ENCODE measurements at places on chromosomes 5 and 9.

DNA sequence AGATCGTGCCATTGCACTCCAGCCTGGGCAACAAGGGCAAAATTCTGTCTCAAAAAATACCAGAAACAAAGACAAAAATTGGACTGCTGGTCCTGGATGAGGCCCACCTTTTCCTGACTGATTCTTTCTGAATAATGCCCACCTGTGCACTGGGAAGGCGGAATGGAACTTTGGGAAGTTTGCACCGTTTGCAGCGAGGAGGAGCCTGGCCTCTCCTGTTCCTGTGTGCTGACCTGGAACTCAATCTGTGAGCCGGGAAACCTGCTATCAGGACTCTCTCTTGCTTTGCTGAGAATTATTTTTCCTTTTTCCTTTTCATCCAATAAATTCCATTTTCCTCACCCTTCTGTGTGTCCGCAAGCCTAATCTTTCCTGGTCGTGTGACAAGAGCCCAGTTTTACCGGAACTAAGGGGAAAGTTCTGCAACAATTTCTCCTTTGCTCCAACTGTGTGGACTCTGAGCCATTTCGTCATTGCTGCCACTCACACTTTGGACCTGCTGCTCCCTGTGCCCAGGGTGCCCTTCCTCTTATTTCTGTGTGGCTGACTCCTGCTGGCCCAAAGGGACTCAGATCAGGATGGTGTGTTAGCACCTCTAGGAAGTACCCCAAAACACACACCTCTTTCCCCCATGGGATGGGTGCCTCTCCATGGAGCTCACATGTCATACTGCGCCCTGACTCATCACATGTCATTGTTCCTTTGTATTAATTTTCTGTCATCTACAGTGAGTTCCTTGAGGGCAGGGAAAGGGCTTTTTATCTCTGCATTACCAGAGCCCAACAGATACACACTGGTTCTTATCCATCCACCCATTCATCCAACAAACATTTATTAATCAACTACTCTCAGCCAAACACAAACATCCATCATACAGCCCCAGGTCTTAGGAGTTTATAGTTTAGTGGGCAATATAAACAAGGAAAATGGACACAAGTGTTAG lies 4.7 kb upstream of the GLRX start:
- no peak for DNase-seq

DNA sequence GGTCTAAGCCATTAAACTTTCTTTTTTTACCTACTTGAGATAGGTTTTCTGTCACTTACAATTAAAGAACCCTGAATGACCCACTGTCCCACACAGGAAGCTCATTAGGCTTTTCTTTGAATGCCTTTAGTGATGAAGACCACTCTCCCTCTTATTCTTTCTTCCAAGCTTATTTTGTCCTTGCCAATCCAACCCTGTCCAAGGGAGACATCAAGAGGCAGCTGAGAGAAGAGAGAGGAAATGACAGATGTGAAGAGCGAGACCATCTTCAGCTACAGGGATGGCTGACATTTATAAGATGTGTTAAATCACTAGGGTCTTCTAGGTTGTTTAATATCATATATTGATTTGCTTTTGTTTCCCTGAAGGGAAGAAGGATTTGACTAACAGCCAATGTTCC lies 133.5 kb downstream of the FAM114A2 start:
- no peak for DNase-seq

DNA sequence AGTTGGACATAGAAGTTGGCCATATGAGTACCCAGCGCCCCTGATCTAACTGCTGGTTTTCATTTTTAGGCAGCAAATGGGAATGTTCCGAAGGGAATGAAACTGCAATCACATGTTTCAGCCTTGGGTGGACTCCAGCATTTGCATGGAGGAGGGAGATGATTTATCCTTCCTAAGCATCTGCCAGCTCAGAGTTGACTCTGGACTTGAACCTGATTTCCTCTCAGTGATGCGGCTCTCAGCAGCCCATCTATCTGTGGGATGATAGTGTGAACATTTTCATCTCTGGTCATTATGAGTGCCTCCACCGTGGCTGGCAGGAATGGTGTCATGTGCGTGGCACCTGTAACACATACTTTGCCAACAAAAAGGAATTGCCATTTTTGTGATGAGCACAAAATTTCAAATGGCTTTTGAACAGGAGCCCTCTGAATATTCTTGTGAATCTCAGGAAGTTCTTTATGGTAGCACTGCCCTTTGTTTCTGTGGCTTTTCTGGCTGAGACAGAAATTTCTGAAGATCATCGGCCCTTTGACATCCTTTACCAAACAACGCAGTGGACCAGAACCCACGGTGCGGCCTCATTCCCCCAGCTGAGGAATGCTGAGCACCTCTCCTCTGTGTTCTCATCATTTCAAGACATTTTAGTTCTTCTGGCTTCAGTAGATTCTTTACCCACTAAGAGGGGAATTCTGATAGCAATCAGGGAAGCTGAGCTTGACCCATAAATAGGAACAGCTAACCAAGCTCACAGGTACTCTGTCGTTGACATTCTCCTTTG lies 28.5 kb downstream of the FUBP3 start:
- DNase-seq = no peak

- DNase-seq = no peak
Observed at GRCh38 chr9:129656795-129657390, 8.6 kb upstream of the PRRX2 start.

- DNase-seq = no peak
Observed at GRCh38 chr5:68381909-68382308, 166.4 kb downstream of the PIK3R1 start.

DNA sequence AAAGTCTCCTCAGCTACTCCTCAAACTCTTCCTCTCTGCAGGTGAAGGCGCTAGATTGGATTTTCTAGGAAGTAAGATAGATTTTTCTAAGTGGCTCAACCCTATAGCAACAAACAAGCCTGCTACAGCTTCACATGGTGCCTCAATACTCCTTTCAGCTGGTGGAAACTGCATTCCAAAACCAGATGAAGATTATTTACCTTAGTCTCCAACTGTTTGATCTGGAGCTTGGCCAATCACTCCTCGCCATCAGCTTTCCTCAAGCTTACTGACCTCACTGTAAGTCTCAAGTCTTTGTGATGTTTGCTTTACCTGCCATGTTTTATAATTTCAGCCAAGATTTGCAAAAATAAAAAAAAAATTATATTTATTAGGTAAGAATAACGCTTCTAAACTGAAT lies 622.4 kb downstream of the CHSY3 start:
- DNase-seq = no peak

DNA sequence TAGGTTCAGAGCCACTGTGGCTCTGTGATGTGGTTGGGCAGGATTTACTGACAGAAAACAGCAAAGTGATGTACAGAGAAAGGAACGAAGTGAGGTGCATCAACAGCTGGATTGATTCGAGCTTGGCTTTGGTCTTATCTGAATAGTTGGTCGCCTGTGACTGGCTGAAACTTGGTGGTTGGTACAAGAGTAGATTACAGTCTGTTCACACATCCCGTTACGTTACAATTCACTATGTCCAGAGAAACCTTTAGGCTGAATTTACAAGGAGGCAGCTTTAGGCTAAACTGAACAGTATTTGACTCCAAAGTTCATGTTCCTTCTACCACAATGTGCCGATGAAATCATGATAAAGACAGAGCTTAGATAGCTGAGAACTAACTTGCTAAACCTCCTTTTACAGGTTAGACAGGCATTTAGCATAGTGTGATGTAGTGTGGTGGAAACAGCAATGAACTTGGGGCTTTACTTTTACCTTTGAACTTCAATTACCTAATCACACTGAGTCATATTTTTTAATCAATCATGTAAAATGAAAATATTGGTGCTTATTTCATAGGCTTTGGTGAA lies 210.2 kb upstream of the PUM3 start:
- no peak for DNase-seq

- peak; percentile 58 for DNase-seq
Observed at GRCh38 chr9:130042885-130043653, at the start of gene FNBP1. Gene FNBP1 (minus strand): TSS chr9:130043189. CDS start chr9:130042975, 214 bp downstream.

DNA sequence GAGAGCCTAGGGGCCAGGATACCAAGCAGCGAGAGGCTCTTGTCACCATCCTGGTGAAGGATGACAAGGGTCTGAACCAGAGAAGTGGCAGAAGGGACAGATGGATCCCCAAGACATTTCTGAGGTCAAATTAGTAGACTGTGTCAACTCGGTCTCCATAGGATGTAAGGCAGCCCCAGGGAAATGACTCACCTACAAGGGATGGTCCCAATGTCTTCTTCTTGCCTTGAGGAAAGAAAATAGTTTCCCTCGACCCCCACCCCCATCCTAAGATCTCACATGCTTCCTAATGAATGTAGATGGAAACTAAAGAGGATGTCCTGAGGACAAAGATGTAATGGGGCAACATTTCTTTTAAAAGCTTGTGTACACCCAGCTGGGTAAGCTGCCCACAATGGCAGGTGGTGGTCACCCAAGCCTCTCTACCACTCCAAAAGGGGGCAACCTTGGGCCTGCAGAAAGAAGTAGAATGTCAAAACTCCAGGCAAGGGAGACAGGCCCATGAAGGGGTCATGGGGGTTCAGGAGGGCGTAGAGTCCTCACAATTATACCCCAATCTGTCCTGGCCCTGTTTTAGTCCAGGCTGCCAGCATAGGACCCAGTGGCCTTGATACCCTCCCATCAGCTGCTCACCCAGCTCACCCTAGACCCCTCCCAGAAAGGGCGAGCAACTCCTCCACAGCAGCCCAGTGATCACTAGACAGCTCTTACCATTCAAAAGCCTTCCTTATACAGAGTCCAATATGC lies 187.4 kb downstream of the ACTL7B start:
- no peak for DNase-seq

DNA sequence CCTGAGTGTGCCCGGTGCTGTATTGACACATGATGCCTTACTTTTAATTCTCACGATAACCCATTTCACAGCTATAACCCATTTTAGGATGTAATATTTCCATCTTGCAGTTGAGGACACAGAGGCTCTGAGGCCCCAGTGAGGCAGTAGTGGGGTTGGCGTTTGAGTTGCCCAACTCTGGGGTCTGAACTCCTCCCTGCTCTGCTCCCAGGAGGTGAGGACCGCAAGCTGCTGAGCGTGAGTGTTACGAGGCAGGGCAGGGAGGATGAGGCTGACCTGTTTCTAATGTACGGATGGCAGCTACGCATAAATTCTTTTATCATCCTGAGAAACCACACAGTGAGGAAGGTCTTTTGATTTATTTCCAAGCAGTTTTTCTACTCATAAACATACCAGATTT lies 11.4 kb downstream of the LRRC8A start:
- DNase-seq = no peak

DNA sequence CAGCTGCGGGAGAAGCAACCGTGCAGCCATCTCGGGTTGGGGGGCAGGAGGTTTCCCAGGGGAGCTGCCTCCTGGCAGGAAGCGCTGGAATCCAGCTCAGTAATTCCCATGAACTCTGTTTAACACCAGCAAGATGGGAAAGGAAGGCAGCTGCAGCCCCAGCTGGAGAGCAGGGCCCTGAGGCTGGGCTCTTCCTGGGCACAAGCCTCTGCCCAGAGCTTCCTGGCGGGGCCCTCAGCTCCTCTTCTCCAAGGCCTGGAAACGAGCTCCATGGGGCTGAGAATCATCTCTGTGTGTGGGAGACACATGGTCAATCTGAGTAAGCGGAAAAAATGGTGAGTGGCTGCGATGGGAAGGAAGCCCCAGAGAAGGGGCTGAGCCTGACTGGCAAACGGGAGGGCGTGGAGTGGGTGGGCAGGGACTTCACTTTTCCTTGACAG lies 6.3 kb downstream of the MRPL36 start:
- no peak for DNase-seq

GRCh38 chr5:129511291-129511690 lies 51.2 kb downstream of the ADAMTS19 start:
- DNase-seq = no peak

- no peak for DNase-seq
Observed at GRCh38 chr9:92807757-92808725, 43.4 kb upstream of the BICD2 start.

DNA sequence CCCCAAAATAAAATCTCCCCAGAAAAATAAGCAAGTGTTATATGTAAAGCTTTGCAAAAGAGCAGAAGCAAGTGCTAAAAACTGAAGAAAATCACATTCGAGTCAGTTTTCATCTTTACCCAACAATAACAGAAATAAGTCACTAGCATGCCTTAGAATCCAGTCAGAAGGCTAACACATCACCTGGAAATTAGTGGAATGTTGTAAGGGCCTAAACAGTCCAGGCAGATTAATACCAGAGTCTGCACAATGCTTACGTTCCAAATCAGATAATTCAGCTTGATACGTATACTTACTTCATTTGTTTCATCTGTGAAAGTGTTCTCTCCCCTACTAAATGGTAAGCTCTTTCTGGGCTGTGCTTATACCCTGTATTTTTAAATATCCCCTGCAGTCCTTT lies 42.7 kb downstream of the SUSD1 start:
- no peak for DNase-seq

GRCh38 chr5:85671223-85671970 lies 946.3 kb upstream of the COX7C start:
- no peak for DNase-seq

DNA sequence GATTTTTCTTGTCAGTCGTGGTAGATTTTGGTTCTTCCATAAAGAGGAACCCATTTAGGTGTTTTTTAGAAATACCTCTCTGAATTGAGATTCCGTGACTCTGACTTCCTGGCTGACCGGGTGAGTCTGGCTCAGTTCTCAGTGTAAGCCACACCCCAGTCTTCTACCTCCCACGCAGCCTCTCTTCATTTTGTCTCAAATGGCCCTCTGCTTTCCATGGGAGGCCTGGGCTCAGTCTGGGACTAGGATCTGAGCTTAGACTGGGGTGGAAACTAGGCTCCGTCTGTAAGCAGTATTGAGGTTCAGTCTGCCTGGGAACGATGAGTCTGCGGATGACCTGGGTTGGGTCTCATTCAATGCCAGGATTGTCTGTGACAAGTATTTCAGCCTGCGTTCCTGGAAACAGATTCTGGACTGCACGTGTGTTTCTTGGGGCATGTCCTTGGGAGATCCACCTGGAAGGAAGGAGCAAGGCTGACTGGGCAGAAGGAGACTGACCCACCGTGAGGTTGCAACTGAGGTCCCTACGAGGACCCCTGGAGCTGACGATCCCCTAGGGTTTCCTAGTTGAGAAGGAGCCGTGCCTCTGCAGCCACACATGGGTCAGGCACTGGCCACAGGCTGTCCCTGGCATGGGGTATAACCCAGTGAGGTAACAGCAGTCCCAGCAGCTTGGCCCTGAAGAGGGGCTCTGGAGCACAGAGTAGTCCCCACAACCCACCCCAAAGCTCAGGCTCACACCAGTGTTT lies 12.4 kb upstream of the CRB2 start:
- no peak for DNase-seq

- DNase-seq = no peak
Observed at GRCh38 chr9:130480673-130481072, 35.9 kb downstream of the ASS1 start.

Data from activated T-helper 1 cell treated with anti-CD3 and anti-CD28 coated beads, Interleukin-2, amount 50 U/mL, for 16 hours (primary cell).